ENCODE measurements at places on chromosomes 2 and 18. TPM values are rescaled to one million over a fixed set of nuclear protein-coding genes. Genes with fewer than 3 reads are reported as not detected.

SLC4A3 gene
- total RNA-seq = 0.20 TPM

CDK15 gene
- not detected for total RNA-seq

GREB1 gene
- total RNA-seq = 0.31 TPM

CWC22 gene
- 11.8 TPM for total RNA-seq

DARS1 gene
- 41.7 TPM for total RNA-seq

RMND5A gene
- 20.5 TPM for total RNA-seq

SCG2 gene
- not detected for total RNA-seq

ZBTB7C gene
- total RNA-seq = not detected

HOXD9 gene
- total RNA-seq = not detected

ANKRD30B gene
- not detected for total RNA-seq

ZFP36L2 gene
- 1,631 TPM for total RNA-seq

GREB1L gene
- total RNA-seq = not detected

TWIST2 gene
- not detected for total RNA-seq

TMEM198 gene
- 0.91 TPM for total RNA-seq

EPG5 gene
- total RNA-seq = 25.3 TPM

EVA1A gene
- total RNA-seq = not detected

MC4R gene
- total RNA-seq = not detected

SERPINB4 gene
- not detected for total RNA-seq

ERICH2 gene
- total RNA-seq = not detected

KIAA2012 gene
- total RNA-seq = not detected

ACKR3 gene
- 0.61 TPM for total RNA-seq

SAG gene
- 0.03 TPM for total RNA-seq

POTEE gene
- not detected for total RNA-seq

All from CD4-positive, alpha-beta T cell (primary cell).